ENCODE measurements at places on chromosomes 2 and 18.

DNA sequence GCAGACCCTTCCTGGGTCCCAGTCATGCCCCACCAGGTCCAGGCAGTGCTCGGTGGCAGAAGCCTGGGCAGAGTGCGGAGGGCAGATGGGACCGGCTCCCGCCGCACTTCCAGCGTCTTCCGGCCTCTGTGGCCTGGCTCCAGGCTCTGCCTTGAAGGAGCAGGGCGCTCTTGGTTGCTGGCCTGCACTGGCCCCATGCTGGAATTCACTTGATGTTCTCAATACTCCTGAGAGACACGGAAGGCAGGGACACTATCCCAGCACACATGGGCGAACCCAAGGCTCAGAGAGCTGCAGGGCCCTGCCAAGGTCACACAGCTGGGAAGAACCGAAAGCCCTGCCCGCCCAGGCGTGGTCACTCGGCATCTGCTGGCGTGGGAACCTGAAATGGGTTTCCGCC is 87.6 kb upstream of the ODC1 start:
- DNase-seq: no peak

- no peak for DNase-seq
Observed at GRCh38 chr2:85583667-85584353, 421 bp upstream of the VAMP5 start.

DNA sequence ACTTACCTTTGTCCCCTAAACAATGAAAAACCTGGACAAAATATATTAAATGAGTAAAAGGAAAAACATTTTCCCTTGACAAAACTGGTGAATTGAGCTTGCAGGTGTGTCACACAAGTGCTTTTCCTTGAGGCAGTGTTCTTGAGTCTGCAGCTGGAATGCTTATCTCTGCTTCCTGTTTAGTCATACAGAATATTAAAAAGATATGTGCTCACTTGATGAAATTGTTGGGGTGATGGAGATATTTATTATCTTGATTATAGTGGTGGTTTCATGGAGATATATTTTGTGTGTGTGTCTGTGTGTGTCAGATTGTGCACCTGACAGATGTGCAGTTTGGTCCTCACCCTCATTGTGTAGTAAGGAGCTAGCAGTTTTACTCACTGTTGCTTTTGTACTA is 3.3 kb downstream of the TAF1B start:
- no peak for DNase-seq

DNA sequence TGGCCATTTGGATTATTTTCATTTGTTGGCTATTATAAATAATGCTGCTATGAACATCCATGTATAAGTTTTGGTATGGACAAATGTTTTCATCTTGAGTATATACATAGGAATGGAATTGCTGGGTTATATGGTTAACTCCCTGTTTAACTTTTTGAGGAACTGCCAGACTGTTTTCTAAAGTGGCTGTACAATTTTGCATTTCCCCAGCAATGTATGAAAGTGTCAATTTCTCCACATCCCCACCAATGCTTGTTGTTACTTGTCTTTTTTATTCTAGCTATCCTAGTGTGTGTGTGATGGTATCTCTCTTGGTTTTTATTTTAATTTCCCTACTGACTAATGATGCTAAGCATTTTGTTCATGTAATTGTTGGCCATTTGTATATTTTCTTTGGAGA is 90.6 kb upstream of the CYP26B1 start:
- DNase-seq: no peak

DNA sequence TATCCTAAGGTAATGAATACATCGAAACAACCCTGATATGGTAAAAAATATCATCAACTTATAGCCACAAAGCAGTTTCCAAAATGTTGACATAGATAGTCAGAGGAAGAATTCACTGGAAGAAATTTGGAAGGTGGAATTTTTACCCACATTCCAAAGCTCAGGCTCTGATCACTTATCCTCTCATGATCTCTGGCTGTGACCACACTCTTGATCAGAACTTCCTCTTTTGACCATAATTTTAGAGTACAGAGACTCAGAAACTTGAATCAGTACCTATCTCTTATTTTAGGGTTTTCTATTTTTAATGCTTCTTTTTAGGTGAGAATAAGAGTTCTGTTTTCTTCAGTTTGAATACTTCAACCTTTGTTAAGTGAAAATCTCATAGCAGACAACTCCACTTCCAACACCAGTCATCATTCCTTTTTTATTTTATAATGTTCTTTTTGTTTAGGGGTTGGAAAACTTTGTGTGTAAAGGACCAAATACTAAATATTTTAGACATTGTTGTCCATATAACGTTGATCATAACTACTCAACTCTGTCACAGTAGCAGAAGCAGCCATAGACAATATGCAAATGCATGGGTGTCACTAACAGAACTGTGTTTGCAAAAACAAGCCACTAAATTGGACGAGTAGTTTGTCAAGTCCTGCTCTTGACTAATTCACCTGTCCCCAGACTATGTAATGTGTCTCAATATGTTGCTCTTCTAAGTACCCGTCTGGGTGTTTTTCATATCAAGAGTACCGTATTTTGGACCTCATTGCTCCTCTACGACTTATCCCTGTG is 891.6 kb upstream of the CRIM1 start:
- DNase-seq: no peak

DNA sequence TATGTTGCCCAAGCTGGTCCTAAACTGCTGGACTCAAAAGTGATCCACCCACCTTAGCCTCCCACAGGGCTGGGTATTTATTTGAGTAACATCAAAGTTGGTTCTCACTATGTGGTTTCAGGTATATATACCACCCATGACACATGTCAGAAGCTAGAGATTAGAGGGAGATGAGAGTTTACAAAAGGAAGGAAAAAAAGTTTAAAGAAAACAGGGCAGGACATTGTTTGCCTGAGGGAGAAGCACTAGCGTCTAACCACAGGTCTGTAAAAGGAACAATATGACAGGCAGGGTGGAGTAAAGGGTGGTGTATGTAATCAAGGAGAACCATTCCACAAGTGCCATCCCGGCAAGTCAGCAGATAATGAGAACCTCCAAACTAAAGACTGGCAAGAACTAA is 8.5 kb downstream of the CEP76 start:
- DNase-seq: no peak
